ENCODE measurements at places on chromosomes 7 and 10.

DNA sequence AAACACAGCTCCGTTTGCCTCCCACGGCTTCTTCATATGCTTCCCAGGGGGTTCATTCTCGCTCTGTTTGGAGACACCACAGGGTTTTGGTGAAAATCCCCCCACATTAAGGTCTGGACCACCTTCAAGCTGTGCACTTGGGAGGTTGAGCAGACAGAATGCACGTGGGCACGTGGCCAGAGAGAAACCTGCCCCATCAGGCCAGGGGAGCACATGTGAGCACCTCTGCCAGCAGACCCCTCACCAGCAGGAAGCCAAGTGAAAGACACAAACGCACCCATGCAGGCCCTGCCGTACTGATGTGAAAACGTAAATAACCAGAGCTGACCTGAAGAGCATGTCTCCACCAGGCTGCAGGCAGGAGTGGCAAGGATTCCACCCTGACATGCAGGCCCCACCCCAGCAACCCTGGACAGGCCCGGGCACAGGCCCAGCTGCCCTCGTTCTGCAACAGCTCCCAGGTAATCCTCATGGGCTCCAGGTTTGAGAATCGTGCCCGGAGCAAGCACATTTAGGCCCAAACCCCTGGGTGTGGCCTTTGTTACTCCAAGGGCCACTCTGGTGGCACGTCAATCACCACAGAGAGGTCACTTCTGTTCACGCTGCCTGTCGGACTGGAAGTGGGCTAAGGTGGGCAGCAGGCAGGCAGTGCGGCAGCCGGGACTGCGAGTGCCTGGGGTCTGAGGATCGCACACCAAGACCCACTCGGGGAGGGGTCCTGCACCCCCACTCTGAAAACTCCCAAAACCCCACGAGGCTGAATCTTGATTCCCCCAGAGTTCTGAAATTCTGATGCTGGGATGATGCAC, 184.4 kb downstream of the PTPRN2 start:
- no peak for DNase-seq

- no peak for DNase-seq
These were observed 174.7 kb upstream of the TNRC18 start for GRCh38 chr7:5598261-5598761.

DNA sequence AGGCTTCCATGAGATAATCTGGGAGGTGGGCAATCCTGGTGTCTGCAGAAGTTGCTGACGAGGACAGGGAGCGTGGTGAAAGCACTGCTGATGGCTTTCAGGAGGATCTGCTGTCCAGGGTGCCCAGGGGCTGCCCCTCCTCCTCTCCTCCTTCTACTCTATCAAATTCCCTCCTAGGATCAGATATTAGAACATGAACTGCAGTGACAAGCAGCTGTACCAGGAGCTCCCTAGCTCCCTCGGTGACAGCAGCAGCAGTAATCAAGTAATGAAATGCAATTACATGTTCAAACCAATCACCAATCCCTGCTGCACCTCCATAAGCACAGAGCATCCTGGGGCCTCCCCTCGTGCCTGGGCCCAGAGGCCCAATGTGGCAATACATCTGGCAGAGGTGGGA, 46.9 kb downstream of the GRID1 start:
- DNase-seq, result no peak

DNA sequence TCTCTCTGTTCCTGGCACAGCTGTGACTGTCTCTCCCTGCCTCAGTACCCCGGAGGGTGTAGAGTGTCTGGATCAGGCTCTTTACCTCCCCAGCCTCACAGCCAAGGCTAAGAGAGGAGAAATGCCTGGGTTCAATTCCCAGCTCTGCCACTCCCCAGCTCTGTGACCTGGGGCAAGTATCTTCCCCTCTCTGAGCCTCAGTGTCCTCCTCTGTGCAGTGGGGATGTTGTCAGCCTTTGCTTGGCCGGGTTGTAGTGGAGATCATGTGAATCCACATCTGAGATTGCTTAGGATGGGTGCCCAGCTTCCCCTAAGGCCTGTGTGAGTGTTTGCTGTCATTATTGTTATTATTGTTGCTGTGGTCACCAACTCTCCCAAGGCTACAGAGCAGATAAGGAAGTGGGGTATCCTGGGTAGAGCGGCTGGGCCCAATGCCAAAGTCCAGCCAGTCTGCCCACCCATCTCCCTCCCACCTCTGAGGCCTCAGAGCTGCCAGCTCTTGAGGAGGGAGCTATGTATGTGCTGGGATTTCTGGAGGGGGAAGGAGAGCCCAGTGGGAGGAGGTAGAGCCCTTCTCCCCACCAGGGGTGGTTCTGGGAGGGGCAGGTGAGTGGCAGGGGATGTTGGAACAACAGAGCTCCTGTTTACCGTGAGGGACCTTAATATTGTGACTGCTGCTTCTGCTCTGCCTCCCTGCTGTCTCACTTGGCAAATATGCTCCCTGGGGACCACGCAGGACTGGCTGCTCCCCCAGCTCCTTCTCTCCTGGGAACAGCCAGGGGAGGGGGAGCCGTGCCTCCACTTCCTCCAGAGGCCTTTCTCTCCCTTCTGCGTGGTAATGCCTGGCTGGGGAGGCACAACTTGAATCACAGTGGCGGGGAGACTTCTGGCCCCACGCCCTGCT, 170.5 kb downstream of the RPS24 start:
- DNase-seq, result no peak

GRCh38 chr10:4013651-4014121, 228.7 kb upstream of the KLF6 start:
- DNase-seq, result no peak

GRCh38 chr10:1543596-1543995, 193.7 kb downstream of the ADARB2 start:
- DNase-seq, result no peak
